Ascending aorta (tissue), 2 donors: ENCODE measurements at places on chromosomes 2 and 18. TPM values are rescaled to one million over a fixed set of nuclear protein-coding genes. Genes with fewer than 3 reads are reported as not detected.

GRCh38 chr2:127086990-127087790, 19.8 kb downstream of the BIN1 start:
- H3K4me3 ChIP-seq: peak overlapping the region; percentile 28
- peak; percentile 84 for DNase-seq
- no peaks in the 10 kb centered on the region for H3K4me1 ChIP-seq
- no peaks in the 10 kb centered on the region for H3K36me3 ChIP-seq
- peak overlapping the region; percentile 64 for H3K27ac ChIP-seq
- no peaks in the 10 kb centered on the region for H3K27me3 ChIP-seq

DNA sequence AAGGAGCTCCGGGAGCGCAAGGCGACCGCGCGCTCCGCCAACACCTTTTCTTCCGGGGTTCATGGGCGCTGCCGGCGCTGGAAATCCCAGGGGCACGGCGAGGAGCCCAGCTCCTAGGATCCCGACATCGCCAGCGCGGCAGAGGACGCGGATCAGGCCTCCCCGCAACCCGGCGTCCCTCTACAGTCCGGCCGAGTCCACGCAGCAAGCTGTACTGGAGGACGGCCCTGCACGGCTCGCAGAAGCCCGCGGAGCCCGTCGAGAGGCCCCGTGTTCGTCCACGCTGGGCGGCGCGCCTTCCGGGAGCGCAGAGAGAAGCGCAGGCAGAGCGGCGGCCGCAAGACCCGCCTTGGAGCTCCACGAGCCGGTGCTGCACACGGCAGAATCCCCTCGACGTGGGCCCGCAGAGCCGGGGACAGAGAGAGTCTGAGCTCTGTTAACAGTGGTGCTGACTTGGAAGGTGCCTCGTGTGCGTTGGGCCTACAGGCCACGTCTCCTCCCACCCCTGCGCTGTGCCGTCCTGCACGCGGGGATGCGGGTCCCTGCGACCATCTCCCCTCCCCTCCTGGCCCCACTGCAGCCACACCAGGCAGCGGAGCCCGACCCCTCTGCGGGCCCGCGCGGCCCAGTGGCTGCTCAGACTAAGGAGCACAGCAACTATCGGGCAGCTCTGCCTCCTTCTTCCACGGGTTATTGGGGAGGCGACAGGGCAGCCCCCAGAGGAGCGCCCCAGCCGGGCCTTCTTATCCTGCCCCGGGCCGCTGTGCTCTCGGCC, 28.1 kb upstream of the PTPN2 start:
- H3K4me3 ChIP-seq: no peak overlapping the region
- H3K36me3 ChIP-seq: no peaks in the 10 kb centered on the region
- peaks cover 4% of the 10 kb centered on the region for H3K27me3 ChIP-seq
- H3K27ac ChIP-seq: no peak overlapping the region
- DNase-seq: no peak

DNA sequence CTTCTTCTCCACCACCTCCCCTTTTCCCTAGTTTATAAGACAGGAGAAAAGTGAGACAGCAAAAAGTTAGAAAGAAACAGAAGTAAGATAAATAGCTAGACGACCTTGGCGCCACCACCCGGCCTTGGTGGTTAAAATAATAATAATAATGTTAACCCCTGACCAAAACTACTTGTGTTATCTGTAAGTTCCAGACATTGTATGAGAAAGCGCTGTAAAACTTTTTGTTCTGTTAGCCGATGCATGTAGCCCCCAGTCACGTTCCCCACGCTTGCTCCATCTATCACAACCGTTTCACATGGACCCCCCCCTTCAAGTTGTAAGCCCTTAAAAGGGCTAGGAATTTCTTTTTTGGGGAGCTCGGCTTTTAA, 1.5 kb upstream of the BUB1 start:
- no peak overlapping the region for H3K27ac ChIP-seq
- H3K36me3 ChIP-seq: no peaks in the 10 kb centered on the region
- no peaks in the 10 kb centered on the region for H3K4me1 ChIP-seq
- no peak for DNase-seq
- H3K4me3 ChIP-seq: peak overlapping the region; percentile 63

DNA sequence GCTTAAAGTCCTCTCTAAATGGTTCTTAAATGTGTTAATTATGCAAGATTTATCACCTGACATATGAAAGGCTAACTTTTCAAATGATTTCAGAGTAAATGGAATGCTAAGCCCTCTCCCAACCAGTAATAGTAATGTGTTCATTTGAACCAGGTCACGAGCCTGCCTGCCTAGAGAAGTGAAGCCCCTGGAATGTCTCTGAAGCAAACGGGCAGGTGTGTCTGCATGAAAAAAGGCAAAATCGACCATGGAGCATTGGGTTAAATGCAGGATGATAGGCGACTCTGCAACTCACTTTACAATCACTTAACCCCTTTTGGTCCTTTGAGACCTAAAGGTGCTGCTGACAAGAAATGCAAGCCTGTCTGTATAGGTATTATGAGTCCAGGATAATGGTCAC, 798.4 kb upstream of the ACVR2A start:
- no peak overlapping the region for H3K4me3 ChIP-seq
- H3K27me3 ChIP-seq: no peaks in the 10 kb centered on the region
- no peaks in the 10 kb centered on the region for H3K36me3 ChIP-seq
- no peak for DNase-seq
- H3K27ac ChIP-seq: no peak overlapping the region

- DNase-seq: no peak
- H3K4me3 ChIP-seq: no peak overlapping the region
- no peaks in the 10 kb centered on the region for H3K4me1 ChIP-seq
- H3K36me3 ChIP-seq: no peaks in the 10 kb centered on the region
- no peaks in the 10 kb centered on the region for H3K27me3 ChIP-seq
Measured at GRCh38 chr2:110659248-110659647, 18.6 kb downstream of the BUB1 start.

DNA sequence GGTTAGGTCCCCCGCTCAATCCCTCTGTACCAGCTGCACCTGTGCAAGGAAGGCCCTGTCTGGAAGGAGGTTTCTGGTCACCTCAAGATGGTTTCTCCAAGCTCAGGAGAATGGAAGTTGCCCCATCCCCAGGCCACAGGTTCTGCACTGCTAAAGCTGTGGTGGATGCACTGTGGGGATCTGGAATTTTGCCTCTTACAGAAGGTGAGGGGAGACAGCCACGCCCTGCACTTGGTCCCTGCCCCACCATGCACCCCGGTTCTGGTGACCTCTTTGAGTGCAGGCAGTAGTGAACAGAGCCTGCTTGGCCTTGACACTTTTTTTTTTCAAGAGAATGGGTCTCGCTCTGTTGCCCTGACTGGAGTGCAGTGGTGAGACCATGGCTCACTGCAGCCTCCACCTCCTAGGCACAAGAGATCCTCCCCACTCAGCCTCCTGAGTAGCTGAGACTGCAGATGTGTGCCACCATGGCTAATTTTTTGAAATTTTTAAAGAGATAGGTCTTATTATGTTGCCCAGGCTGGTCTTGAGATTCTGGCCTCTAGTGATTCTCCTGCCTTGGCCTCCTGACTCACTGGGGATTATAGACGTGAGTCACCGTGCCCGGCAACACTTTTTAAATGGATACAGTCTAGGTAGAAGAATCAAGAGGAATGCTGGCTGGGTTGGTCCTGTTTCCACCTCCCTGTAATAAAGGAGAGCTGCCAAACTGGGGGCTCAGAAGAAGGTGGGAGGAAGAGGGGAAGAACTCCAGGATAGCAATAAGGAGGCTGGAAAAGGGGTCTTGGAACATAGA, 5.8 kb upstream of the NT5DC4 start:
- H3K27ac ChIP-seq: no peak overlapping the region
- DNase-seq: no peak
- H3K4me3 ChIP-seq: no peak overlapping the region
- H3K27me3 ChIP-seq: no peaks in the 10 kb centered on the region
- H3K36me3 ChIP-seq: no peaks in the 10 kb centered on the region
- no peaks in the 10 kb centered on the region for H3K4me1 ChIP-seq

DNA sequence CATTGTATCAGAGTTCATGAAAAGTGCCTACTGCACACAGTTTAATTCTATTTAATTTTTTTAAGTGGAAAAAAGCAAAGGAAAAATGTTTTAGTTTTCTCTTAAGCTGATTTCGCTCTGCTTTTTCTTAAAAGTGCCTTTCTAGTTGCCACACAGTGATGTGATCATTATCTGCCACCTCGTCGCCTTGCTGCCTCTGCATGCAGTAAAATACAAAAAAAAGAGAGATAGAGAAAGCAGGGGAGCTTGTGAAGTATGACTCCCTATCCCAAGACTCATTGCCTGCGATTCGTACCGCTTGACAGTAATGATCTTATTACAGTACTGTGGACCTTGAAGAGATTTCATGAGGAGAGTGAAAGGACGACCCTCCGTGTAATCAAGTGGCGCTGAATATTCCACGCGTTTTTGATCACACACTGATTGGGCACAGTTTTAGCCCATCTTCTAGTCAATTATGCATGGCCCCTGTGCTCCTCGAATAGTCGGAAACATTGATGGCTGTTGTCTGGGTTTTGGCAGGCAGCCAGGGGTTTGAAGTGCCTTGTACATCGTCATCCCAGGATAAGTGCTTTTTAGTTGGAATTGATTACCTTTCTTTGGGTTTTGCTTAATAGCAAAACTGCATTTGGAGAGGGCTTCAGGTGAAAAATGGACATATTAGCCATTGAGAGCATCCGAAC, 188.3 kb downstream of the GBX2 start:
- no peak overlapping the region for H3K27ac ChIP-seq
- DNase-seq: no peak
- no peak overlapping the region for H3K4me3 ChIP-seq
- no peaks in the 10 kb centered on the region for H3K36me3 ChIP-seq
- no peaks in the 10 kb centered on the region for H3K4me1 ChIP-seq

DNA sequence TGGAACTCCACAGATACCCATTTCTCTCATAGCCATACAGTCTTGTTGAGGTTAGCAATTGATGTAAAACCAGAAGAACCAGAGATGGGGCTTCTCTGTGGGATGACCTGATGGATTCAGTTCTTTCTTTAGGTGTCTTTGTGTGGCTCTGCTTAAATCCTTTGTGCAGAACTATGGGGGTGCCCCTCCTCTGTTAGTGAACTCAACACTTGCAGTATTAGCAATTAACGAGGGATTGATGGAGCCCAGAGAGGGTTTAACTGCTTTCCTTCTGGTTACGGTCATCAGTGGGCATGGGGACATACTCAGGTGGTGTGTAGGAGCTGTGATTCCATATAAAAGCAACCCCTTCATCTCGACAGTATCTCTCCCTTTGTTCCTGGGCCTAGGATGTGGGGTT, 406.8 kb upstream of the FAM98A start:
- no peak overlapping the region for H3K27ac ChIP-seq
- no peaks in the 10 kb centered on the region for H3K36me3 ChIP-seq
- H3K27me3 ChIP-seq: no peaks in the 10 kb centered on the region

DNA sequence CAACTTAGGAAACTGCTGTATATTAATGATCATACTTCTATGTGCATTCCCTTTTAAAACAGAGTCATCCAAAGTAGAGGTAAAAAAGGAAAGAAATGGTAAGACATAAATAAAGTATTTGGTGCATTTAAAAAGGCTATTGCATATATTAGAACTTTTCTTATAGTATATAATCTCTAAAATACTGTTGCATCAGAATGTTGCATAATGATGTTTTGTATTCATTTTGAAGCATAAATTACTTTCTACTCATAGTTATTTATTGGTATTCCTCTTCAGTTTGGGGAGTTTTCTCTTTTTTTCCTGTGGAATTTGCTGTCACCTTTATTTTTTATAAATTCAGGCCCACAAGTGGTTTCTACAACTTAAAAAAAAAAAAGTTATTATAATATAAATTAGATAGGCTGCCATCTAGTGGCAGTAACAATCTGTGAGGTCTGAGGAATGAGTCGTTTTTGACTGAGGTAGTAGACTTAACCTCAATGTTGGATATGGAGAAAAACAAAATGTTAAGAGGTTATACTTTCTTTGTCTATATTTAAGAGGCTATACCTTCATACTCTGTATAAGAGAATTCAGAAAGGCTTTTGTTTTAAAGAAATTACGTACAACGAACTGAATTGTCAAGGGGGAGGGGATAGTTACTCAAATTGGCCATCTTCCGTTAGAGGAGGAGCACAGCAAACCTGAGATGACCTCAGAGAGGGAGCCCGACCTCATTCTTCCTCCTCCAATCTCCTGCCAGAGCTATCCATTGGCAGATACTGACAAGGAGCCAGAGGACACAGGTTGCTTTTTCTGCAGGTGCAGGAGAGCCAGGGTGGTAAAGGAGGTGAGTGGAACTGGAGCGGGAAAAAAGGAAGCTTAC, 23.8 kb downstream of the ANKAR start:
- no peaks in the 10 kb centered on the region for H3K27me3 ChIP-seq
- H3K4me1 ChIP-seq: no peaks in the 10 kb centered on the region
- H3K36me3 ChIP-seq: no peaks in the 10 kb centered on the region
- DNase-seq: no peak
- no peak overlapping the region for H3K27ac ChIP-seq

GRCh38 chr2:57408587-57408986, 638.0 kb upstream of the VRK2 start:
- no peak for DNase-seq
- no peaks in the 10 kb centered on the region for H3K4me1 ChIP-seq
- H3K36me3 ChIP-seq: no peaks in the 10 kb centered on the region
- no peak overlapping the region for H3K4me3 ChIP-seq

DNA sequence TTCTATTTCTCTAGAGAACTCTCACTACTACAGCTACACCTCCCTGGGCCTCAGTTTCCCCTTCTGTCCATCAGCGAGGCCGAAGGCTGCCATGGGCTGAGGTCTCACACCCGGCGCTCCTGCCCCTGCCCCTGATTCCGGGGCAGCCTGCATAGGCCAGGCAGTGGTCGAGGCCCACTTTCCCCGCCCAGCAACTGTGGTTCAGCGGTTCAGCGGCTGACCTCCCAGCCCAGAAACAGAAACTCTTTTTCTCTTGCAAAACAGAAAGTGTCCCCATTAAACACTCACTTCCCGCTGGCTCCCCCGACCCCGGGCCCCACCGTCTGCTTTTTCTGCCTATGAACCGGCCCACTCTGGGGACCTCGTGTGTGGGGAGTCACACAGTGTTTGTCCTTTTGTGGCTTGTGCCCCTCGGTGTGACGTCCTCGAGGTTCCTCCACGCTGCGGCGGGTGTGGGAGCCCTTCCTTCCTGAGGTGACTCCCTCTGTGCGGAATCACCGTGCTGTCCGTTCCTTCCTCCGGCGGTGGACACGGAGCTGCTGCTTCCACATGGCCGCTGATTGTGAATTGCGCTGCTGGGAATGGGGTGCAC, 16.0 kb downstream of the PDCD1 start:
- DNase-seq: peak; percentile 64
- H3K36me3 ChIP-seq: no peaks in the 10 kb centered on the region
- H3K4me3 ChIP-seq: no peak overlapping the region
- H3K27ac ChIP-seq: peak overlapping the region; percentile 46

VRK2 gene
- 15.8 TPM for total RNA-seq

C18orf32 gene
- total RNA-seq: 7.8 TPM

NAT8 gene
- total RNA-seq: not detected

CCDC74B gene
- 2.3 TPM for total RNA-seq
